ENCODE measurements at places on chromosomes 7 and 10.

- peak; percentile 74 for DNase-seq
Observed at GRCh38 chr7:137903382-137904169, 56.8 kb upstream of the DGKI start.

DNA sequence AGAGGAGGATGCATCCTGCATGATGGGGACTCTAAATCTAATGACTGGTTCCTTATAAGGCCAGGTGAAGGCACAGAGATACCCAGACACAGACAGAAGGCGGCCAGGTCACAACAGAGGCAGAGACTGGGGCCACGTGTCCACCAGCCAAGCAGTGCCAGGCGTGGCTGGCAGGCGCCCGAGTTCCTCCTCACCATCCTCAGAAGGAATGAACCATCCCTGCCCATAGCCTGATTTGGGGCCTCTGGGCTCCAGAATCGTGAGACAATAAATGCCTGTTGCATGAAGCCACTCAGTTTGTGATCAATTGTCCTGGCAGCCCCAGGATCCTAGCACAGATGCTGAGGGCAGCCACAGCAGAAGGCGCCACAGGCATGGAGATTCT is 69.0 kb upstream of the TNRC18 start:
- no peak for DNase-seq

GRCh38 chr10:8037941-8038894 is 16.3 kb upstream of the GATA3 start:
- DNase-seq = no peak

GRCh38 chr10:43854007-43854406 is 205.3 kb upstream of the ZNF32 start:
- peak; percentile 29 for DNase-seq

DNA sequence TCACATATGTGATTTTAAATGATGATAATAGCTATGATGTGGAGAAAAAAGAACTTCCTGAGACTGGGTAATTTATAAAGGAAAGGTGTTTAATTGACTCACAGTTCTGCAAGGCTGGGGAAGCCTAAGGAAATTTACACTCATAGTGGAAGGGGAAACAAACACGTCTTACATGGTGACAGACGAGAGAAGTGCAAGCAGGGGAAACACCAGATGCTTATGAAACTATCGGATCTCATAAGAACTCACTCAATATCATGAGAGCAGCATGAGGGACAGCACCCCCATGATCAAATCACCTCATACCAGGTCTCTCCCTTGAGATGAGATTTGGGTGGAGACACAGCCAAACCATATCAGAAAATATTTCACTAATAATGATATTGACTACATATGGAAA is 4.1 kb upstream of the LIPN start:
- DNase-seq = no peak

- DNase-seq = no peak
Observed at GRCh38 chr7:43825391-43825808, 43.9 kb downstream of the MRPS24 start.

DNA sequence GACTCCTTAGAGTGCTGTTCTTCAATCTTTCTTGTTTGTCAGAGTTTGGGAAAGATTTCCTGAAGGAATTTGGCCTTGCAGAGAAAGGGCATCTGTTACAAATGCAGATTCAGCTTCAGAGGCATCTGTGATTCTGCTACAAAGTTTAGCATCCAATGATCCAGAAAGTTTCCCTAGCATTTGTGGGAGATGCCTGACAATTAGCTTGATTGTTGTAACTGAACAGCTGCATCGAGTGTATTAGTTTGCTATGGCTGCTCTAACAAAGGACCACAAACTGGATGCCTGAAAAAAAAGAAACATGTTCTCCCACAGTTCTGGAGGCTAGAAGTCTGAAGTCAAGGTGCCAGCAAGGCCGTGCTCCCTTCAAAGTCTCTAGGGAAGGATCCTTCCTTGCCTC is 365.1 kb downstream of the GRID1 start:
- no peak for DNase-seq

DNA sequence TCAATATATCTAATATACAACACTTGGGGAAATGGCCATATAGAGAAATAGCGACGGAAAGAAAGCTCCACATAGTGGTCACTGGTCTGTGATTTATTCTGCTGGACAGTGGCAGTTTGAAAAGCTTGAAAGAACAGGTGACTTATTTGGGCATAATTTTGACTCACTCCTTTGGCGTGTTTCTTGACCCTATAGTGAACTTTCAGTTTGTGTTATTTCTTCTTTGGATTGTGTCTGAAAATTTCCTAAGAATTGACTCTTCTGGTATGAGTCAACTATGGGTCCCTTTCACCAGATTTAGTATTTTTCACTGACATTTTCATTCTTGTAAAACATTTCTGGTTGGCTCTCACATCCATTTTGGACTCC is 25.8 kb upstream of the IMMP2L start:
- peak; percentile 2 for DNase-seq

DNA sequence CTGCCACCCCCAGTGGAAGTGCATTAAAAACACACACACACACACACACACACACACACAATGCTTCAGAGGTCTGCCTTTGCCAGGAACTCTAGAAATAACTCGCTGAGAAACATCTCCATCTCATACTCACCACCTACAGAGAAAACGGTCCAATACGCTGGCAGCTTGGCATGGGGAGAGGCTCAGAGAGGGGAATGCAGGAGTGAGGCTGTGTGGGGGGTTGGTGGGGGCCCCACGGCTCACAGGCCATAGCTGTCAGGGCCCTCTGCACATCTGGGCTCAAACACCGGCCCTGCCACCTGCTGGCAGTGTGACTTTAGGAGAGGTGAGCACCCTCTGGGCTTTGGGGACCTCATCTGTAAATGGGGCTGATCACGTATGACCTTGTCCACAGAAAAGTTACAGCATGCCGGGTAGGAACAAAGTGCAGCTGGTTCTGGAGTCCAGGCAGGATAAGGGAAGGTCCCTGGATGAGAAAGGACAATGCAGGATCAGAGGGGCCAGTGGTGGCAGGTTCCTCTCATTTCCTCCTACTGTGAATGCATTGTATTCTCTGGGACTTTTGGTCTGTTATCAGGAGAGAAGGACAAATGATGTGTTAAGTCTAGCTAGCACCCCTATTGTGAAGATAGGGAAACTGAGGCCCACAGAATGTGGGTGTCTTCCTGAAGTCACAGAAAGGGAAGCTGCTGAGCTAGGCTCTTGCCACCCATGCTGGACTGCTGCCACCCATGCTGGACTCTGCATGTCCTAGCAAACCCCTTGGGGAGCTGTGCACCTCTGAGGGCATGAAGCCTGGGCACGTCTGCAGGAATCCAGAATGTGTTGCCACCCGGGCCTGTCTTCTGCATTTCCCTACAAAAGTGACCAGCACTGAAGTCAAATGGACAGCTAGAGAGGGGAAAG is 404.6 kb downstream of the RPS24 start:
- no peak for DNase-seq

GRCh38 chr7:12623885-12624498 is 53.5 kb downstream of the SCIN start:
- DNase-seq = peak; percentile 25

- no peak for DNase-seq
Observed at GRCh38 chr7:55343860-55344606, 21.1 kb upstream of the LANCL2 start.

- DNase-seq = no peak
Observed at GRCh38 chr7:148622887-148623585, 32.5 kb downstream of the C7orf33 start.

GRCh38 chr7:144379776-144380384 is 23.6 kb downstream of the NOBOX start:
- DNase-seq = no peak

DNA sequence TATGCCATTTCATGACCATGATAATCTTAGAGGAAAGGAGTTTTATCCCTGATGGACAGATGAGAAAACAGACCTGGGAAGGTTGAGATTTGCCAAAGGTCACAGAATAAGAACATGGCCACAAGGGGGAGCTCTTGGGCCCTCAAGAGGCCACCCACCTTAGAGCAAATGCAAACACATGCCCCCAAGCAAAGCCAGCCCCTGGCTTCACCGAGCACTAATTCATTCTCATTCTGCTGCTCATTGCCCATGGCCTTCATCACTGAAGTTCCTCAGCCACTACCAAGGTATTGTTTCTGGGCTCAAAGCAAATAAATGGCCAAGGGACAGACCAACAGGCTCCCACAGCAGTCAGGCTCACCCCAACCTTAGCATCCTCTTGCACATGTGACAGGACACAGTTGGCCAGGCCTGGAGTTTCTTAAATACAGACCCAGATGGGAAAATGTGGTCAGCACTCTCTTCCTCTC is 44.2 kb downstream of the PDLIM1 start:
- DNase-seq = peak; percentile 70

DNA sequence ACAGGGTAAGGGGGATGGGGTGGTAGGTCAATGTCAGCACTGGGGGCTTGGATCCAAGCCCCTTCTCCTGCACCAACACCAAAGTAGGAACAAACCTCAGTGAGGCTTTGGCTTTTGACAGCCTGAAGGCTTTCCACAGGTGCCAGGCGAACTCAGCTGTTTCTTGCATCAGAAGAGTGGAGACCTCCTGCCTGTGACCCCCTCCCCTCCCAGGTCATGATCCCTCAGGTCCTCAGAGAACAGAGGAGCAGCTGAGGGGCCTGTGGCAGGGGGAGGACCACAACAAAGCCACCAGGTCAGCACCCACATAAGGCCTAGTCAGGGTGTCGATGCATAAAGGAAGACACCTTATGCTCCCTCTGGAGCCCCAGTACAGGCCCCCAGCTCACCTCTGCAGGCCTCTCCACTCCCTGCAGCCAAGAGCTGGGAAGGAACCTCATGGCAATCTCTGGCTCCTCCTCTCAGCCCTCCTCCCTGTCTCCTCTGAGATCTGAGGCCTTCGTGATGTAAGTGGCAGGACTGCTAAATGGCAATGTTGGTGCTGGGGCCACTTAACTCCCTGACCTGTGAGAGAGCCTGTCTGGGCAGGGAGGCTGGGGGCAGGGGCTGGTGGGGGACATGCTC is 19.1 kb upstream of the PRRT4 start:
- no peak for DNase-seq

DNA sequence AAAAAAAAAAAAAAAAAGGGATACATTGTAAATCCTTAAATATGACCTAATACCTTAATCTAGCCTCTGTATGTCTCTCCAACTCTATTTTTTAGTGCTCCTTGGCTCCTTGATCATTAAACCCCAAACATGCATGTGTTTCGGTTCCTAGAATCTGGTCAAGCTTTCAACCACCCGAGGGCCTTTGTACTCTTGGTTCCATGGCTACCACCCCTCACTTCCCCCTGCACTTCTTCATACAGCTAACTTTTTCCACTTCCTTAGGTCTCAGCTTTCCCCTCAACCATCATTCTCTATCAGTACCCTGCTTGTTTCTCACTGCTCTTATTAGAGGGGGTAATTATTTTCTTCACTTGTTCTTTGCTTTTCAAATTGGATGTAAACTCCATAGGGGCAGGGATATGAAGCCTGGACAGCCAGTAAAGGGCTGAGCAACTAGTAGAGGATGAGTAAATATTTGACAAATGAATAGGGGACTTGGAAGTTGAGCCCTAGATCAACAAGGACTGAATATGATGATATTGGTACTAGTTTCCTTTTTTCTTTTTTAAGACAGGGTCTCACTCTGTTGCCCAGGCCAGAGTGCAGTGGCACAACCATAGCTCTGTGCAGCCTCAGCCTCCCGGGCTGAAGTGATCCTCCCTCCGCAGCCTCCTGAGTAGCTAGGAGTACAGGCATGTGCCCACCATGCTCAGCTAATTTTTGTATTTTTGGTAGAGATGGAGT is 4.3 kb upstream of the GDI2 start:
- DNase-seq = no peak

- DNase-seq = peak; percentile 23
Observed at GRCh38 chr7:30171766-30172447, 37.1 kb downstream of the MTURN start.

GRCh38 chr10:70594161-70594560 is 8.4 kb downstream of the PRF1 start:
- no peak for DNase-seq

DNA sequence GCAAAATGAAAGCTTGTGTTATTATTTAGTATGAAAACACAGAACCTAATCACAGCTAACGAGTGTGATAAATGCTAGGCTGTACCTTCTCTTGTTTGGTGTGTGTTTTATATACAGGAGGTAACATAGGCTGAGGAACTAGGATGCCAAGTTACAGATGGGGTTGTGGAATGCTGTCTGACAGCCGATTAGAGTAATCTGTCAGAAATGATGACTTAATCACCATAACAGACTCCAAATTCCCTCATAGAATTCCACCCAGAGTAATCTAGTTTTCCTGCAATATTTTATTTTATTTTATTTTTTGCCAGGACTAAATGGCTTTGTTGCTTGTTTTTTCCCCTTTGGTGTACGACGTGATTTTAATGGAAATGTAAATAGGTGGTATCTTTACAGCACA is 221.2 kb downstream of the CELF2 start:
- DNase-seq = no peak

- no peak for DNase-seq
Observed at GRCh38 chr7:148665221-148665620, 33.5 kb upstream of the CUL1 start.

DNA sequence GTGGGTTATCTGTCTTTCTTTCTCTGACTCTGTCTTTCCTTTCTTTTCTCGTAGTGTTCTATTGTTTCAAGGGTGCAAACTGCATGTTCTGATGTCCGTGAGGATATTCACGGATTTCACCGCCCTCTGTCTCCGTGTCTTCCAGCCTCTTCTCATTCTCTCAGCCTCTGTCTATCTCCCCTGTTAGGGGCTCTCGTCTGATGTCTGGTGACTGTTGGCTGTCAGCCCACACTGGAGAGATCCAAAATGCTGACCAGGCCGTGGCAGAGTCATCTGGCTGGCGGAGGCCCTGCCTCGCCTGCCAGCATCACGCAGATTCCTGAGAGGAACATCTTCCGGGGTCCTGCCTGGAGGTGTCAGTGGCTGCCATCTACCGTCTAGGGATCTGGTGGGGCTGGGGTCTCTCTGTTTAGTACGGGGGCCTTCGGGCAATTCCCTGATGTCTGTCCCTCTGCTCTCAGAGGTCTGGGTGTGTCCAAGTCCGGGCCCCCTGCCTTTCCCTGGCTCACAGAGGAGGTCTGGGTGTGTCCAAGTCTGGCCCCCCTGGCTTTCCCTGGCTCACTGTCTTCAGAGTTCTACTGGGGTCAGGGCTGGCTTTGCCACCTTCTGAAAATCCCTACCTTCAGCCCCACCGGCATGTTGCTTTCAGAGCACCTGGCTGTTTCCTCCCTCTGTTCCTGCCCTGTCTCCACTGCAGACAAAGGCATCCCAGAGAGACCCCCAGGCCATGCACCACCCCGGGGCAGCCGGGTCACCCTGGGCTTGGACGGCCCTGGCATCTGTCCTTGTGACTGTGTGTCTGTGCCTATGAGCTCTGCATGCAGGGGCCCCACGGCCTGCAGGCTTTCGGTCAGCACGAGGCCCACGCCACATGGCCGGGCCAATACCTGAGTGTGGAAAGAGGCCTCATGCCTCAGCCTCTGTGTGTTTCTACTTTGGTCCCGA is 14.0 kb upstream of the SCART1 start:
- DNase-seq = no peak

GRCh38 chr10:74332398-74332797 is 181.4 kb downstream of the ADK start:
- DNase-seq = no peak

GRCh38 chr7:88318196-88318595 is 11.5 kb upstream of the STEAP4 start:
- no peak for DNase-seq

GRCh38 chr10:127151541-127151940 is 44.9 kb downstream of the INSYN2A start:
- DNase-seq = peak; percentile 52

- no peak for DNase-seq
Observed at GRCh38 chr10:79241990-79242619, 105.2 kb upstream of the PPIF start.

Measured in amniotic epithelial cell (primary cell).